ENCODE measurements at places on chromosomes 3 and 15. TPM values are rescaled to one million over a fixed set of nuclear protein-coding genes. Genes with fewer than 3 reads are reported as not detected.

IP6K2 gene
- 69.4 TPM for total RNA-seq

KBTBD12 gene
- total RNA-seq, result 1.4 TPM

GYG1 gene
- 37.9 TPM for total RNA-seq

RLBP1 gene
- total RNA-seq, result not detected

ECE2 gene
- not detected for total RNA-seq

SLC12A1 gene
- total RNA-seq, result 201 TPM

SLC26A6 gene
- 15.4 TPM for total RNA-seq

IL17RD gene
- total RNA-seq, result 18.9 TPM

RYK gene
- 50.9 TPM for total RNA-seq

SLC7A14 gene
- not detected for total RNA-seq

NBEAL2 gene
- 82.8 TPM for total RNA-seq

GCNT3 gene
- 14.8 TPM for total RNA-seq

FEZF2 gene
- not detected for total RNA-seq

RARRES1 gene
- total RNA-seq, result 94.0 TPM

DZIP1L gene
- 22.3 TPM for total RNA-seq

CTXND1 gene
- total RNA-seq, result 2.8 TPM

GHSR gene
- not detected for total RNA-seq

GPR171 gene
- total RNA-seq, result 4.9 TPM

CHST13 gene
- total RNA-seq, result 3.3 TPM

EFCAB12 gene
- total RNA-seq, result 3.5 TPM

SPTBN5 gene
- 1.2 TPM for total RNA-seq

CEP70 gene
- total RNA-seq, result 64.3 TPM

SECISBP2L gene
- 67.0 TPM for total RNA-seq

CFAP100 gene
- total RNA-seq, result not detected

ANKUB1 gene
- total RNA-seq, result not detected

C3orf85 gene
- not detected for total RNA-seq

PIGBOS1 gene
- 15.9 TPM for total RNA-seq

SLC24A5 gene
- not detected for total RNA-seq

SPATA12 gene
- not detected for total RNA-seq

ABHD17C gene
- 18.8 TPM for total RNA-seq

NR1I2 gene
- 0.38 TPM for total RNA-seq

HMG20A gene
- total RNA-seq, result 38.7 TPM

SLC38A3 gene
- 1.6 TPM for total RNA-seq

RFTN1 gene
- total RNA-seq, result 34.1 TPM

EPHB3 gene
- 1.4 TPM for total RNA-seq

GSK3B gene
- total RNA-seq, result 52.1 TPM

CCR9 gene
- 0.22 TPM for total RNA-seq

IGSF10 gene
- 0.63 TPM for total RNA-seq

TICRR gene
- 0.25 TPM for total RNA-seq

CHRNA7 gene
- total RNA-seq, result 1.6 TPM

STARD5 gene
- 4.1 TPM for total RNA-seq

CX3CR1 gene
- 4.4 TPM for total RNA-seq

PLCB2 gene
- total RNA-seq, result 37.2 TPM

All from kidney (tissue), 22 donors.